ENCODE measurements at places on chromosomes 7 and 10.

DNA sequence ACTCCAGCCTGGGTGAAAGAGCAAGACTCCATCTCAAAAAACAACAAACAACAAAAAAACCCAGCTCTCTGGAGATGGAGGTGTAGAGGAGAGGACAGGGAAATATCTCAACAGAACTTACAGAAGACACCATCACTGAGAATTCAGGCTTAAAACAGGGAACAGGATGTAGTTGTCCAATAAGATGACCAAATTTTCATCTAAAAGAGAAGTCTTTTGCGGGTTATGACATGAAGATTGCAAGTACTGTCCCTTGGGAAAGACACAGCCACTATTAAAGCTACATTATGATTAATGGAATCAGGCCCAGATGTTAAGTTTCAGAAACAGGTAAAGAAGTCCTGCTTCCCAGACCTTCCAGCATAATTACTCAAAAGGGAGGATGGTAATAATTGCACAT, 235.2 kb upstream of the NRP1 start:
- no peak for DNase-seq

GRCh38 chr7:15648461-15648961, 38.0 kb downstream of the MEOX2 start:
- DNase-seq, result no peak

DNA sequence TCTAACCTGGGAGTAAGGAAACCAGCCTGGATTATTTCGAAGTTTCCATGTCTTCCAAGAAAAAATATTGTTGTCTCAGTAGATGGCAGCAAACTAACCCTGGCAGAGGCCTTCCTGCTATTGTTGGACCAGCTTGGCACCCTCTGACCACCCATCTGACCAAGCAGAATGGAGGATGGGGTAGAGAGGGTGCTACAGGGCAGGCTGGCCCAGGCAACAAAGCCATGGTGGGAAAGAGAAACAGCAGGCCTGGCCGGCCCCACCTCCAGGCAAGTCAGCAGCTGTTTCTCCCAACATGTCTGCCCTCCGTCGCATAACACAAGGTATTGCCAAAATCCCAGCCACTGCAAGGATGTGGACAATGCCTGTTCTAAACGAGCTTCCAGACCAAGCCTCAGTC, 95.0 kb downstream of the FAM53B start:
- no peak for DNase-seq

GRCh38 chr10:10758306-10758705, 259.4 kb upstream of the CELF2 start:
- no peak for DNase-seq

DNA sequence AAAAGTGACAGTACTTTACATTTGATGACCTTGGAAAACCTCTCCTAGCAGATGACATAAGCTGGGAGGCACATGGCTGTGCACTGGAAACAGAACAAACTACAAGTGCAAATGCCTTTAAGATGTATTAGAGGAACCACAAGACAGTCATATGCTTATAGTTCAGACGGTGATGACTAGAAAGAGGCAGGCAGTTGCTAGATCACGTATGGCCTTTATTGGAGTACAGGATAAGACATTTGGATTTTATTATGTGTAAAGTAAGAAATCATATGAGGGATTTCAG, 290.0 kb downstream of the SORCS1 start:
- DNase-seq, result no peak

DNA sequence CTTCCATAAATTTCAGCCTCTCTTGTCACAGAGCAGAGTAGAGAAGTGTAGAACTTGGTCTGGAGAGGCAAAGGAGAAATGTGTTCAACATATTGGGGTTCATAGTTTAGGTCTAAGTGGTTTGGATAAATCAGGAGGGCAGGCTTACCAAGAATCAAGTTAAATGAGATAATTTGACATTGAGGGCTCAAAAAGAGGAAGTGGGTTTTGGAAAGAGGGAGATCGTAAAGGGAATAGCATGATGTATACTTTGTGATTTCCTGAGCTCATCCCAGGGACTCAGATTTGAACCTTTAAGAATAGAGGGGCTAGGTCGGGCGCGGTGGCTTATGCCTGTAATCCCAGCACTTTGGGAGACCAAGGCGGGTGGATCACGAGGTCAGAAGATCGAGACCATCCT, 34.7 kb upstream of the NPY start:
- no peak for DNase-seq

GRCh38 chr7:23470330-23471105, at the start of gene IGF2BP3:
TSS of gene IGF2BP3 (minus strand) at chr7:23470491. CDS start at chr7:23470110, 381 bp downstream.
- peak; percentile 67 for DNase-seq

DNA sequence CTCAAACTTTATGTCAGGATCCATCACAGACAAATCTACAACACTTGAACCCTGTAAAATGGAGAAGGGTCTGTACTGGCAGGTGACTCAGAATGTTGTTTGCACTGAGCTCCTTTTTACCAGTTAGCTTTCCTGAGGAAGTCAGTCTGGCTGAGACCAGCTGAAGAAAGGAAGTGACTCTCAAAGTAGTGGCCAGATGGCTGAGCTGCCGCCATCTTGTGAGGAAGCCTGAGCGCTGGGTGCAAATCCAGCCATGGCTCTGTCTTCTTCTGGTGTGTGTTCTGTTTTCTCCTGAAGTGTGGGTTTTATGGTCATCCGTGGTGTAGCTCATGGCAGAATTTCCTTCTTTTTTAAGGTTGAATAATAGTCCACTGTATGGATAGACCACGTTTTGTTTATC, 25.5 kb upstream of the ECHDC3 start:
- DNase-seq, result no peak

DNA sequence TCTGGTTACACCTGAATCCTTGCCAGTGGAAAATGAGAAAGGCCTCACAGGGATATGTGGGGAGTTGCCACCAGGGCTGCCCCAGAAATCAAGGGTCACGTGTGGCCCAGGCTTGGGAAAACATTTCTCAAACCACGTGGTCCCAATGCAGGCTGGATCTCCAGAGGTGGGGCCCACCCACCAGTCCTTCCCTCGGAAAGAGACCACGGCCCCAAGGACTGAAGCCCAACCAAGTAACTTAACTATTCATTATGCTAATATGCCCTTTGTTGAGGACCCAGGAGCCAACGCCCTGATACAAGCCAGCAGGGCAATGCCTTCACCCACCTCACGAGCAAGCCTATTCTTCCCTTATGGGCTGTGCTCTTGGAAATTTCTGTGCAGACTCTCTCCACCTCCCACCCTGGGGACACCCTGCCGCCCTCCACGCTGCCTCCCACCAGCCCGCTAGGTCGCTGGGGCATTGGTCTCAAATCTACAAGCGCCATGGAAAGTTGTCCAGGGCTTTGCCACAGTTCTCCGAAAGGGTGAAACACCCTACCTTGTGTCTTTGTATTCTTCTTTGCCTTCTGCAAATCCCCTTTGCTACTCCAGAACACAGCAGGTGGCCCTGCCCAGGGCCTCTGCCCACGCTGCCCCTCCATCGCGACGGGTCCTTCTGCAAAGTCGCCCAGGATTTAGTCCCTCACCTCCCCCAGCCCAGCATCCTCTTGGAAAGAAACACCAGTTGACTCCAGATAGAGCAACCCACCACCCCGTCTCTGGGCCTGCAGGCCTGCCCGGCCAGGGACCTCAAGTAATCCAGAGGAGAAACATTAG, 8.8 kb downstream of the TNS3 start:
- DNase-seq, result no peak

DNA sequence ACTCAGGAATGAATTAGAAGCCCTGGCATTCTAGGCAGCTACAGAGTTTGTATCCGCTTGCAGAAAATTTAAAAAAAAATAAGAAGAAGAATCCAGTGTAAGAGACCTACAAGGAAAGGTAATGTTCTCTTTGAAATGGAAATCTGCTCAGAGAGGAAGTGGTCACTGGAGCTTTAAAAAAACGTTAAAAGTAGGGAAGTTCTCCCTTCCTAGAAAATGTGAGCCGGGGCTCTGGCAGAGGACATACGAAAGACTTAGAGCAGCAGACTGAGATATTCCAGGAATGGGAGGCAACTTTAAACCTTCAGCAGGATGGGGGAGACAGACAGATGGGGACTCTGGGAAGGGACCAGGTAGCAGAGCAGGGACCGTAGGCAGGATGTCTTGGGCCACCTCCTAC, 149.4 kb upstream of the NPS start:
- DNase-seq, result no peak

DNA sequence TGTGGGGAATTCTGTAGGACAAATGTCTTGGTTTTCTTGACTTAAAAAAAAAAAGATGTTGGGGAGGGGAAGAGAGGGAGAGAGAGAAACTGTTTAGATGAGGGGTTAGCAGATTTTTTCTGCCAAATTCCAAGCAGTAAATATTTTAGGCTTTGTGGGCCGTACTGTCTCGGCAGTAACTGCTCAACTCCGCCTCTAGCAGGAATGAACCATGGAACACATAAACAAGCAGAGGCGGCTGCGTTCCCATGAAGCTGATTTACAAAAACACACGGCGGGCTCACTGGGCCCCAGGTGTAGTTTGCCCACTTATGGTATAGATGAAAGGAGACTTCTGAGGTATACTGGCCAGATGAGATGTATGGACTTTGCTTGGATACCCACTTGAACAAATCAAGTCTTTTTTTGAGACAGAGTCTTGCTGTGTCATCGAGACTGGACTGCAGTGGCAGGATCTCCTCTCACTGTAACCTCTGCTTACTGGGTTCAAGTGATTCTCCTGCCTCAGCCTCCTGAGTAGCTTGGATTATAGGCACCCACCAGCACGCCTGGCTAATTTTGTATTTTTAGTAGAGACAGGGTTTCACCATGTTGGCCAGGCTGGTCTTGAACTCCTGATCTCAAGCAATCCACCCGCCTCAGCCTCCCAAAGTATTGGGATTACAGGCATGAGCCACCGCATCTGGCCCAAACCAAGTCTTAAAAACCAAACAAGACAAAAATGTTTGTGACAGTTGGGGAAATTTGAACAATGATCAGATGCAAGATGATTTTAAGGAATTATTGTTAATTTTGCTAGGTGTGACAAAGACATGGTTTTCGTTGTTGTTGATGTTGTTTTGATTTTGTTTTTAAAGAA, 9.7 kb upstream of the ADAMTS14 start:
- peak; percentile 41 for DNase-seq

- DNase-seq, result peak; percentile 48
Measured at GRCh38 chr10:132974249-132974796, 32.0 kb upstream of the CFAP46 start.

GRCh38 chr7:102413091-102413490, 16.9 kb downstream of the PRKRIP1 start:
- no peak for DNase-seq

- DNase-seq, result no peak
Measured at GRCh38 chr7:35802102-35802466, 1.2 kb downstream of the SEPTIN7 start.

GRCh38 chr10:130807096-130807495, 504.4 kb downstream of the TCERG1L start:
- no peak for DNase-seq

DNA sequence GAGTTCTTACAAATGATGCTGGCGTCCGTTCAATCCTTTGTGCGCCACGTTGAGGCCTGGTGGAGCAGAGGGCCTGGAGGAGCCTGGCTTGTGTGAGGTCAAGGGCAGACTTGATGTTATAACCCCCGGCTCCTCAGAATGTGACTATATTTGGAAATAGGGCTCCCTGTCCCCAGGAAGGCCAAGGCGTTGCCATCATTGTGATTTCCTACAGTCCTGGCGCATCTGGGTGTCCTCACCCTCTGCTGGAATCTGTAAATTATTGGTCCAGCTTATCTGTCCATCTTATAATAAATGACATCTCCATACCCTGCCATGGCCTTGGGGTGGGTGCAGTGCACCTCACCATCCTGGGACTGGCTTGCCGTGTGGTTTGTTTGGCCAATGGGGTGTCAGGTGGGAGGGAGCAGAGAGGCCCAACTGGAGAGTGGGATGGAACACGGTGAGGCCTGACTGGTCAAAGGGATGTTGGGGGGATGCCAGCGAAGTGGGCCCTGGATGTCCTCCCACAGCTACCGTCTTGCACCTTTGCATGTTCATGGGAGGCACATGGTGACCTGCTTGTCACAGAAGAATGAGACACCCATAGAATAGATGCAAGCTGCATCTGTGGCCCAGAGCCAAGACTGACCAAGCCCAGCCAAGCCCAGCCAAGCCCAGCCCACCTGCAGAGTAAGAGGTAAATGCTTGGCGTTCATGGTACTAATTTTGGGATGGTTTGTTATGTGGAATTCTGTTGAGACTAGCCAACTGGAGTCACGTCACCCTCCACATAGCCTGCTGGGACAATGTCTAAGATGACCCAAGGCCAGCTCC, 11.1 kb upstream of the LRRC27 start:
- DNase-seq, result no peak

DNA sequence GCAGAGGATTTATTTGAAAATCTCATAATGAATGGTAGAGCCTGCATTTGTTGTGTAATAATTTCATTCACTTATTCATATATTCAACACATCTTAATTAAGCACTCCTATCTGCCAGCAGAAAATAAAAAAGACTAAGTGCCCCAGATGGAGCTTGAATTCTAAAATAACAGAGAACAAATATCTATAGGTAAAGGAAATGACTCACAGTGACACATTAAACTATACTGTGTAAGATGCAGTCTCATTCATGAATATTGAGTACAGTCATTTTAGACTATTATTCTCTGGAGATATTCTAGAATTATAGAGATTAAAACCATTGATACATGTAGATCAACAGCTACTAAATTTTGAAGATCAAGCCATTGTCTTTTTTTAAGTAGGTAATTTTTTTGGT, 72.1 kb downstream of the PTPRZ1 start:
- no peak for DNase-seq

DNA sequence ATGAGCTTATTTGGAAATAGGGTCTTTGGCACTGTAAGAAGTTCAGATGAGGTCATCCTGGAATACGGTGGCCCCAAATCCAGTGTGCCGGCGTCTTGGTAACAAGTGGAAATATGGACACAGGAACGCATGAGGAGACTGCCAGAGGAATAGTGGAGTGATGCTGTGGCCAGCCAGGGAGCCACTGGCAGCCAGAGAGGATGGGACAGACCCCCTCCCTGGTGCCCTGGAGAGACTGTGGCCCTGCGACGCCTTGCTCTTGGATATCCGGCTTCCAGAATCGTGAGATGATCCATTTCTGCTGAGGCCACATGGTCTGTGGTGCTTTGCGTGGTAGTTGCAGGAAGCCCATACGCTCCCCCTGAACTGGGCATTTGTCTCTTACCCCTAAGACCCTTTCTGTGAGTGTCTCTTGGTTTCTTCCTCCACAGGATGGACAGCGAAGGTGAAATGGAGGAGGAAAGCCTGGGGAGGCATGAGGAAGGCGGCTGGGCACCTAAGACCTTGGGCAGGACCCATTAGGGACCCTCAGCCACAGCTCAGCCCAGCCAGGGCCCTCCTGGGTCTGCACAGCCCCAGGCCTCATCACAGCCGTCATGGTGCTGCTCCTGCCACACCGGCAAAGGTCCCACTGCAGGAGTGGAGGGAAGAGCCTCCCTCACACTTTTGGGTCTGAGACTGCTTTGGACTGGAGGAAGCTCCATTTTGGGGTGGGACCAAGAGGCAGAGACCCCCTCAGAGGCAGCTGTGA, 53.6 kb downstream of the INSIG1 start:
- DNase-seq, result peak; percentile 36

GRCh38 chr10:10434312-10434711, 583.4 kb upstream of the CELF2 start:
- DNase-seq, result no peak
